Cardiac fibroblast (primary cell): ENCODE measurements at places on chromosomes 2 and 18.
A peak's percentile ranks its signal among the peaks of the same experiment; 100 is the strongest.

GRCh38 chr2:152189622-152190495, 14.3 kb upstream of the STAM2 start:
- DNase-seq = peak; percentile 87

DNA sequence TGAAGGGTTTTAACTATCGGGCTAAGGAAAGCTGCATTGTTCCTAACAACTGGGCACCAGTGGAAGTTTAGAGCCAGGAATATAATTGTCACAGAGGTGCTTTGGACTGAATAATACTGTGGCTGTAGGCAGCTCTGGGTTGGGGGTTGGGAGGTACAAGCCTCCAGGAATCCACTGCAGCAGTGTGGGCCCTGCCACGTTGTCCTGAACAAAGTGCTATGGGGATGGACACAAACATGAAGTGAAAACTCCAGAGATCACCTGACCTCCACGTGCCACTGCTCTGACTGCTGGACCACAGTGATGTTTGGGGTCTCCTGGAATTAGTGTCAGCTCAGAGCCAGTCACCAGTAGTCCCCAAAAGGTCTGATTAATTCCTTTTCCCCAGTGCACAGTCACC, 110.9 kb downstream of the BCL2 start:
- DNase-seq = no peak

- DNase-seq = no peak
These were observed 63.4 kb upstream of the PEX13 start for GRCh38 chr2:60954139-60954538.

GRCh38 chr18:48053881-48054816, 123.7 kb upstream of the SMAD2 start:
- no peak for DNase-seq

DNA sequence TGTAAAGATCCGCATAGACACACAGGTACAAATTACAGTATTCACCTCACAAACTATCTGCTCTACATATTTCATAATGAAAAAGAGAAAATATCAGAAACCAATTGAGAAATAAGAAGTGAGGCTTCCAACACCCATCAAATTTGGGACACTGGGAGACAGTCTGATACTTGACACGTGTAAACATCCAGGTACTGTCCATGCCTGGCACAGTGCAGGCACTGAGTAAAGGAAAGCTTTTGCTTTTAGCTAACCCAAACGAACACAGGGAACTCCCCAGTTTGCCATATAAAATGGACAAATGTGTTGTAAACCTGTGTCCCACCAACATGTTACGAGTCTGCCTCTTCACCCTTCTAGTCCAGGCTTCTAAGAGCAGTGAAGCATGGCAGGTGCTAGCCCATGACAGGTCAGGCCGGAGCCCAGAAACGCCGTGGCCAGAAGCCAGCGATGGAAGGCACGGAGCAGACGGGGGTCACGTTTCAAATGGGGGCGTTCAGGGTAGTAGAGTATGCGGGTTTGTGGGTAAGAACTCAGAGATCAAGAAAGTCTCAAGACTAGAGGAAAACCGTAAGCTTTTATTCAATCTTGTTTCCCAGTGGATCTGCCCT, 27.0 kb downstream of the CDH2 start:
- DNase-seq = no peak

DNA sequence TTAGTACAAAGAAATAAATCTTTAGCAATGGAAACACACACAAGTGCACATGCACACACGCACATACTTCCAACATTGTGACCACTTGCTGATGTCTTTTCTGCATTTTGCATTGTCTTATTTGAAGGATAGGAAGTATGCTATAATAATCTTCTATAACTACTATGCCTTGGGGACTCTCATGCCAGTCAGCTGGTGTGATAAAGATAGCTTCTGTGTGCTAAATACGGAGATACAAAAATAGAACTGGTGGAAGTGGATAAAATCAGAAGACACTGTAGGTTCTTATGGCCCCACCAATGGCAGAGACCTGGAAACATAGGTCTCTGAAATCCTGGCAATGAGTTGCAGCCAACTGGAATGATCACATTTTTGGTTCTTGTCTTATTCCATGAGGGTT, 31.5 kb upstream of the RASGRP3 start:
- no peak for DNase-seq
